ENCODE measurements at places on chromosomes 11 and 22.

DNA sequence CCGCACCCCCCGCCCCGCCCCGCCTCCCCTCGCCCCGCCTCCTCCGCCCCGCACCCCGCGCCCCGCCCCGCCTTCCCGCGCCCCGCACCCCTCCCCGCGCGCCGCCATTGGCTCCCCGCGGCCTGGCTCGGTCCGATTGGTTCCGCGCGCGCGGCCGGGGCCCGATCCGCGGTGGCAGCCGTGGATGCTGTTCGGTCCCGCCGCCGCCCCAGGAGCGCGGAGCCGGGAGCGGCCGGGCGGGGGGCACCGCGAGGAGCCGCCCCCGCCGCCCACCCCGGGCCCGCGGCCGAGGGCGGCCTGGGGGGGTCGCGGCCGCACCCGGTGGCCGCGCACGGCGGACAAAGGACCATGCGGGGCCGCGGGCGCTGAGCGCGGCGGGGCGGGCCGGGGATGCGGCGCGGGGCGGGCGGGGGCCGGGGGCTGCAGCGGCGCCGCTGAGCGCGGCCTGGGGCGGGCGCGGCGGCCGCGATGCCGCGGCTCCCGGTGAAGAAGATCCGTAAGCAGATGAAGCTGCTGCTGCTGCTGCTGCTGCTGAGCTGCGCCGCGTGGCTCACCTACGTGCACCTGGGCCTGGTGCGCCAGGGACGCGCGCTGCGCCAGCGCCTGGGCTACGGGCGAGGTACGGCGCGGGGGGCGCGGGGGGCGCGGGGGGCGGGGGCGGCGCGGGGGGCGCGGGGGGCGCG, at the start of gene B4GALNT4:
TSS of gene B4GALNT4 (plus strand) at position 164 of the 683 bp plus-strand sequence. CDS start at position 469, 305 bp downstream.
- no peak for DNase-seq

DNA sequence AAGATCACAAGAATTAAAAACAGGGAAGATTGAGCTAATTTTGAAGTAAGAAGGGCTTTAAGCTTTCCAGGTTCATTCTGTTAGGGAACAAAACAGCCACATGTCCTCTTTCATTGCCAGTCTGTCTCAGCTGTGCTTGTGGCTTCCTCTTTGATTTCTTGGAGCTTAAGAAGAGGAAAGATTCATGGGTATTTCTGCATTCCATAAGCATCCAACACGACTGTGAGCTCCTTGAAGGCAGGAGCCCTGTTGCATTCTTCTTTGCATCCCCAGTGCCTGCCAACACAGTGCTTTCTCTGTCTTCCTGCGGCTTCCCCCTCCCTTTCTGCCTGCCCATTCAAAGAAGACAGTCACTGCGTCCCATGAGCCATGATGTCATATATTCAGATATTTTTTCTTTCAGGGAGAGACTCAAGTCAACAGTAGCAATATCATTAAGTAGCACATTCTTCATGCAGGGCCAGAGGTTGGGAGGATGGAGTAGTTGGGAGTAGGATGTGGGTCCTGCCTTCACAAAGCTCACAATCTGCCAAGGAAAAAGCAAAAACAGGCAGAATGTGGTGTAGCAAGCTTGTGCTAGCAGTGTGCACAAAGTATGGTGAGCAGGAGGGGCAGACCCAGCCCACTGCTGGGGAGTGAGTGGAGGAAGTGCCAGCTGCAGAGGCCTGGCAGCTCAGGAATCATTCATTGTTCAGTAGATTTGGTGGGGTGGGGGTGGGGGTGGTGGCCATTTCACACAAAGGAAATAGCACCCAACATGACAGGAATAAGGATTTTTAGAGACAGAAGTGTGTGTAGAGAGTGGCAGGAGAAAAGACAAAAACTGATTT, 162.1 kb upstream of the RASSF10 start:
- no peak for DNase-seq

- DNase-seq: no peak
Observed at GRCh38 chr11:73521621-73522020, 76.3 kb downstream of the FAM168A start.

DNA sequence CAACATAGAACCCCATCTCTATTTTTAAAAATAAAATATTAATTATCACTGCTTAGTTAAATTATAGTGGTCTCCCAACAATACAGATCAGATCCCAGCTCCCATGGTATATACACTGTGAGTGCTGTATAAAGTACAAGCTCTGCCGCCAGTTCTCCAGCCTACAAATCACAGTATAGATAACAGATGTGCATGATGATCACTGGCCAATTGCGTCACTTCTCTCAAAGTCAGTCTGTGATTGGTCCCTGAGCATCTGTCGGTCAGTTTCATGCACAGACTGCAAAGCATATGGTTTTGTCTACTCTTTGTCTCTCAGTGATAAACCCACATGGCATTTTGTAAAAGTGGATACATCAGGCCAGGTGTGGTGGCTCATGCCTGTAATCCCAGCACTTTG, 15.7 kb downstream of the PPARA start:
- no peak for DNase-seq
